ENCODE measurements at places on chromosomes 1 and 21. TPM values are rescaled to one million over a fixed set of nuclear protein-coding genes. Genes with fewer than 3 reads are reported as not detected.

DNA sequence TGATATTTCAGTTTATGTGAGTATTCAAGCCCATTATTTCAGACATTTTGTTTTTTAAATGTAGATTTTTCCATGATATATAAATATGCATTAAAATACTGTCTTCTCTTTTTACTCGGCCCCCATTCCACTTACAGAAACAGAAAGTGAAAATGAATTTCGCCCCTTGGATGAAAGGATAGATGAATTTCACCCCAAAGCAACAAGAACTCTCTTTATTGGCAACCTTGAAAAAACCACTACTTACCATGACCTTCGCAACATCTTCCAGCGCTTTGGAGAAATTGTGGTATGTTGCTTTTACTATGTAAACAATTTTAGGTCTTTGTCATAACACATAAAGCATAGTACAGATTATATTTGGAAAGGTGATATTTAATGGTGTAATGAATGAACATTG is 59.9 kb downstream of the ZBTB17 start:
- DNase-seq = no peak

GRCh38 chr1:44348061-44348485 is 7.0 kb downstream of the ERI3 start:
- no peak for DNase-seq

GRCh38 chr1:119007670-119008482 is 19.7 kb upstream of the TBX15 start:
- DNase-seq = no peak

DNA sequence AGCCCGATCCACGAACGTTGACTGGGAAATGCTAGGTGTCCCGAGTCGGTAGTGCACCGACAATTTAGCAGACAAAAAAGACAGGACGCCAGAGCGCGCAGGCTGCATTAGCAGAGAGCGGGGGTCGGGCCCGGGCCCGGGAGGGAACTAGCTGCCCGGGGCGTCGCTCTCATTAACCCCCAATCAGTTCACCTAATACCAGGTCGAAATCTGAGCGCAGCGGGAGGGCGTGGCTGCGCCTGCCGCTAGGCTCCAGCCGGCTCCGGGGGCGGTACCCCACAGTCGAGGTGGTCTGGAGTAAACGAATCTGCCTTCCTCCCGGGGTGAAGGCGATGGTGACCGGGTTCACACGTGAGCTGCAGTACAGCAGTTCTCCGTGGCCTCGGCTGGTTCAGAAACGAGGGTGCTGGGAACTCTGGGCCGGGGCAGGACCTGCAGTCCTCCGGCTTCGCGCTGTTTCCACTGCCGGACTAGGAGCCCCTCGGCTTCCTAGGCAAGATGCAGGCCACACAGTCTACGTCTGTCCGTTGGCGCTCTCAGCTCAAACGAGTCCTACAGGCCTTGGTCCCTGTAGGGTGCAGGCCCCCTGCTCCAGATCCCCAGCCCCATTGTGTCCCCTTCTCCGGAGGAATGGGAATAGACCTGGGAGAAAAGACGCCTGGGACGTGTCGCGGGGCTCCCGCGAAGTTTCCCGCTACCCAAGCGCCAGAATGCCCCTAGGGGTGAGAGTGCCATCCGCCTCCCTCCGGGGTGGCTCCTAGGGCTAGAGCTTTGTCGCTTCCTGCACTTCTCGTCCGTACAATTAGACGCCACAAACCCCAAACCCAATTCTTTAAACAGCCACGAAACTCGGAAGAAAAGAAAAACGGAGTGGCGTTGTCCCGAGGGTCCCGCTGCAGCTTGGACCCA is 2.0 kb downstream of the GFI1 start:
- DNase-seq = no peak

GRCh38 chr1:12075195-12076114 is 12.4 kb downstream of the TNFRSF8 start:
- DNase-seq = no peak

DNA sequence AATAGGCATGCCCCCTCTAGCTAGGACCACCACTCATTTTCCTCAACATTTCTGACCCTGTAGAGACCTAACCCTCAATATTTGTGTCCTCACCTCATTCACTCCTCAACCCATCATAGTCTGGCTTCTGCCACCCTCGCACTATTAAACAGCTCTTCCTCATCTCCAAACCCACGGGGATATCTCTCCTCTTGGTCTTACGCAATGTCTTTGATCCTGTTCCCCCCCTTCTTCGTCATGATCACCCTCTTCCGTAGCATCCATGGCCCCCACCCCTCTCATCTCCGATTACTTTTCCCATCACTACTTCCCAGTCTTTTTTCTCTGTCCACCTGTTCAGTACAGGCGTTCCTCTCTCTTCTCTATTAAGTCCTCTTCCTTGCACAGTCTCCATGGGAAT is 51.7 kb upstream of the SPOCD1 start:
- DNase-seq = no peak

- DNase-seq = no peak
Measured at GRCh38 chr1:51842261-51842660, 36.3 kb downstream of the NRDC start.

DNA sequence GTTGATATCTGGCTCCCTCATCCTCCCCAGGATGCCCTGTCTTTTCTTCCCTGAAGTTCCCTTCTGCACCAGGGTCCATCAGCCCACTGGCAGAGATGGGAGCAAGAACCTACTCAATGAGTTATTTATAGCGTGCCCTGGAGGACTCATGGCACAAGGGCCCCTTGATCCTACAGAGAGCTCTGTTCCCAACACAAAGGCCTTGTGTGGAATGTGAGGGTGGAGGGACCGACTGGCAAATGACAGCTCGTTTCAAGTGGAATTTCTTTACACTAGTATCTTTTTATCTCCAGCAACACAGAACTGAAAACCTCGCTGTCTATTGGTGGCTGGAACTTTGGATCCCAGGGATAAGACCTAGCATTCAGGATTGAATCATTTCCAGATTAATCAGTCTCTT is 22.4 kb downstream of the CHI3L2 start:
- no peak for DNase-seq

GRCh38 chr1:53601867-53602775 is 136.8 kb downstream of the GLIS1 start:
- DNase-seq = no peak

DNA sequence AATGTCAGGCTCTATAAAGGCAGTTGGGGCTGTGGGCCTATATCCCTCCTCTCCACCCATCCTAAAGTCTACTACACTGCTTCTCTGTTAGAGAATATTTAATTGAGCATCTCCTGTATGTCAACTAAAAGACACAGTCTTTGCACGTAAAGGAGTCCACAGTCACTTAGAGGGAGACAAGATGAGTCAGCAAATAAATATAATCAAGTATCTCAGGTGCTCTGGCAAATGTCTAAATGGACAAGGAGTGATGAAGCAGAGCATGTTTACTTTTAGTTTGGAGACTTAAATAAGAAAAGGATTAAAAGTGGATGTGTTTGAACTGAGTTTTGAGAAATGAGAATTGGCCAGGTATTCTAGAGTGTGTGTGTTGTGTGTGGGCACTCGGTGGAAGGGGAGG is 41.8 kb upstream of the RAP1A start:
- DNase-seq = no peak

GRCh38 chr1:14954930-14955329 is 198.6 kb upstream of the TMEM51 start:
- no peak for DNase-seq

DNA sequence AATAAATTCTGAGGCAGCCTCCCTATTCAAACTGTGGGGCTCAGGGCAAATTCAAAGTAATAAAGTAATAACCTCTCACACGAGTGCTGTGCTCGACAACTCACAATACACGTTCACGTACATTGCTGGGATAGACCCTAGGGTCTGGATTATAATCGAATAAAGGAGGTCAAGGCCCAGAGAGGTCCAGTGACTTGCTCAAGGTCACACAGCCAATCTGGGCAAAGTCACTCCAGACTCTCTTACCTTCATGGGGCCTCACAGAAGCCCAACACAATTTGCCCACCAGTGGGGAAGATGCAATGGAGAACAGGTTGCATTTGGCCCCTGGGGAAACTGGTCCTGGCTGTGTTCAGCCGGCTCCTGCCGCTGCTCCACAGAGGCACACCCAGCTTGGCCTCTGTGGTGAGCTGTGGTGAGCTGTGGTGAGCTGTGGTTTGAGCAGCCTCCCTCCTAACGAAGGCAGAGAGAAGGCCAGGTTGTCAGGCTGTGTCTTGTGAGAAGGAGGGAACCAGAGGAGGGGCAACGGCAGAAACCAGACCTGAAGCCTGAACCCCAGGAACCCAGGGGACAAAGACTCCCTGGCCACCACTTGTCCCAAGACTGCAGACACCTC is 35.1 kb downstream of the NUAK2 start:
- no peak for DNase-seq

- no peak for DNase-seq
Measured at GRCh38 chr1:58627221-58627620, 50.2 kb upstream of the TACSTD2 start.

- DNase-seq = no peak
Measured at GRCh38 chr1:42970143-42970542, 11.5 kb upstream of the SLC2A1 start.

DNA sequence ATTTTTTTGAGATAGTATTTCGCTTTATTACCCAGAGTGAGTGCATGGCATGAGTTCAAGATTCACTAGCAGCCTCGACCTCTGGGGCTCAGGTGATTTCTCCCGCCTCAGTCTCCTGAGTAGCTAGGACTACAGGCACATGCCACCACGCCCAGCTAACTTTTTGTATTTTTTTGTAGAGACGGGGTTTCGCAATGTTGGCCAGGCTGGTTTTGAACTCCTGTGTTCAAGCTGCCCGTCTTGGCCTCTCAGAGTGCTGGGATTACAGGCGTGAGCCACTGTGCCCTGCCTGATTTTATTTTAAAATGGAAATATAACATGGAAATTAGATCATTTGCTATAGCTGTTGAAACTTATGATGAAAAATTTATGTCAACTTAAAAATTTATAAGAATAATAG is 30.1 kb downstream of the RTCA start:
- no peak for DNase-seq

- no peak for DNase-seq
Measured at GRCh38 chr1:187445066-187445465, 616.3 kb downstream of the PLA2G4A start.

DNA sequence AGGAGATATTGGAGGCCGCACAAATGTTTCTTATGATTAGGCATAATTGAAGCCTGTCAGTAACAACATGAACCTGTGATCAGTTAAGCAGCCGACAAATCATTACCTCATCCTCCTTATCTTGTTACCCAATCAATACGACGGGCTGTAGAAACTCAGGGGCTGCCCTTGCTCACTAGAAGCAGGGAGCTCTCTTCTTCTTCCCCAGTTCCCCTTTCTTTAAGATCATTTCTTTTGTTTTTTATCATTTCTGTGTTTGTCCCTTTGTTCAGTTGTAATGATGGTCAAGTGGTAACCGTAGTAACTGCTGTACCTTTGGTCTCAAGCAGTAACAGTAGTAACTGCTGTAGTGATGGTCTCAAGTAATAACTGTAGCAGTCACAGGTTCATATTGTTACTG is 13.8 kb upstream of the FCGR2A start:
- DNase-seq = no peak

- DNase-seq = peak; percentile 23
Measured at GRCh38 chr1:83799594-83799993, 199.3 kb downstream of the TTLL7 start.

DNA sequence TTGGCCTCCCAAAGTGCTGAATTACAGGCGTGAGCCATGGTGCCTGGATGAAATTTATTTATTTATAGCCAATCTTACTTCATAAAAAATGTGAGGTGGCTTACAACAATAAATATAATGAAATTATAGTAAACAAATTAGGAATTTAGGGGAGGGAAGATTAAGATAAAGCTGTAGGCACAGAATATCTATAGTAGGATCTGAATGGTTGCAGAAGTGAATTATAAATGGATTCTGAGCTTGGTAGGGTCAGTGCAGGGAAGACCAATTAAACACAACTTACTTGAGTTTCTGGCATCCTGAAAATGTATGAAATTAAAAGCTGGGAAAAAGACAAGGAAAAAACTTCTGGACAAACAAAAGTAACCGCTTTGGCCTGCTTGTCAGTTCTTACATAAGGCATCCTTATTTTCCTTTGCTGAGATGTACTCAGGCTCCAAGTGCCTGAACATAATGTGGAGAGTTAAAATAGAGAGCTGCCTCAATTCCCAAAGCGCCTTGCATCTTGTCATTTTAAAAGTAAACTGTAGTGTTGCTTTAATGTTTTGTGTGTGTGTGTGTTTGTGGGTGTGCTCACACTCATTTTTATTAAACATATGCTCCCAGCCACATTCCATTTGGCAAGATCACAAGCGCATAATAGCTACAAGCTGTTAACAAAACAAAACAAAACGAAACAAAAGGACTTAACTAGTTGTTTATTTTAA is 247.3 kb downstream of the S1PR1 start:
- DNase-seq = no peak

DNA sequence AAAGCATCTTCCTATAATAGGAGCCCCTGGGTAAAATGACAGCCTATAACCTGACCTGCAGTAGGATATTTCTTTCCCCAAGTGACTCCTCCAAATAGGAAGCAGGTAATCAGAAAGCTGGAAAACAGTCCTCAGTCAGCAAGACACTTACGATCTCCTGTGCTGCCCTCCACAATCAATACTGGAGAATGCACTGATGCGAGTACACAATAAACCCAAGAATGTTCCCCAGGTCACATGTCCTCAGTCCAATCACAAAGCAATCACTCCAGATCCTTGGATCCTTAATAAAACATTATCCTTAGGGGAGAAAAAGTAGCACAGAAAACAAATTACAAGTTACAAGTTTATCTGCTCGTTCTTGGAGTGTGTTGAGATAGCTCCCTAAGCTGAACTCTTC is 233.1 kb downstream of the SLC45A1 start:
- no peak for DNase-seq

DNA sequence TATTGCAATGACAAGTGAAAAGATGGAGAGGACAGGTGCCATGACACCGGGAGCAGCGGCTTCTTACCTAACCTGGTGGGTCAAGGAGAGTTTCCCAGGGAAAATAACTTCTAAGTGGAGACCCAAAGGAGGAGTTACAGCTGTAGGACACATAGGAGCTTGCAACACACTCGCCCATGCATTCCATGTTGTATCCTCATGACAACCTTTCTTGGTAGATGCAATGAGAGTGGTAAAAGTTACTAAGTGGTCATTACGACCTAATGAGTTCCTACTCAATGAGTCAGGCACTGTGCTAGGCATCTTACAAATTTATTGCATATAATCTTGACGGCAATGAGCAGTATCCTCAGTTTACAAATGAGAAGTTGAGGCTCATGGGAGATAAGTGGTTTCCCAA is 119.5 kb upstream of the HOOK1 start:
- no peak for DNase-seq

DNA sequence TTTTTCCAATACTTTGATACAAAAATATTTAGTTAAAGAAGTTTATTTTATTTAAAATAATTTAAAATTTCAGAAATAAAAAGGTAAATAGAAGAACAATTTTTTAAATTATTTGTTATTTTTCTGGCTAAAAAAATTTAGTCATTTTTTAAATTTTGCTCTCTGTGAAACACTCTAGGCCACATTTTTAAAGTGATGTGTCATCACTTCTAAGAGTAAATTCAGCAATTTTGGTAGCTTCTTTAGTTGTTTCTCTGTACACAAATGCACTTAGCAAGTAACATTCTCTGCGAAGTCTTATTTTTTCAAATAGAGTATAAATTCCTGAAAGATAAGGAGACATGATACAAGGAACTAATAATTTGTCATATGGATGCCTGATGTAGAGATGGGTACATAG is 760.0 kb upstream of the PRMT6 start:
- no peak for DNase-seq

- no peak for DNase-seq
Measured at GRCh38 chr1:26496861-26497260, 24.6 kb downstream of the HMGN2 start.

Gene AZIN2
- total RNA-seq = 15.1 TPM

Gene TMEM61
- 0.39 TPM for total RNA-seq

Gene KIF17
- total RNA-seq = 4.2 TPM

Gene AK2
- total RNA-seq = 135 TPM

Gene TMPRSS3
- total RNA-seq = not detected

Gene GJB3
- total RNA-seq = not detected

Gene BTBD19
- 6.8 TPM for total RNA-seq

Gene VWA5B1
- 10.4 TPM for total RNA-seq

Measured in spinal cord (tissue), 10 donors.